BJ (cell line): ENCODE measurements at places on chromosomes 3 and 15.

GRCh38 chr3:87082796-87083440 is 92.0 kb upstream of the VGLL3 start:
- no peak for DNase-seq

- no peak for DNase-seq
These were observed 736 bp downstream of the IREB2 start for GRCh38 chr15:78438619-78439285.

- DNase-seq: no peak
These were observed 320.4 kb downstream of the CTNNB1 start for GRCh38 chr3:41519746-41520145.

DNA sequence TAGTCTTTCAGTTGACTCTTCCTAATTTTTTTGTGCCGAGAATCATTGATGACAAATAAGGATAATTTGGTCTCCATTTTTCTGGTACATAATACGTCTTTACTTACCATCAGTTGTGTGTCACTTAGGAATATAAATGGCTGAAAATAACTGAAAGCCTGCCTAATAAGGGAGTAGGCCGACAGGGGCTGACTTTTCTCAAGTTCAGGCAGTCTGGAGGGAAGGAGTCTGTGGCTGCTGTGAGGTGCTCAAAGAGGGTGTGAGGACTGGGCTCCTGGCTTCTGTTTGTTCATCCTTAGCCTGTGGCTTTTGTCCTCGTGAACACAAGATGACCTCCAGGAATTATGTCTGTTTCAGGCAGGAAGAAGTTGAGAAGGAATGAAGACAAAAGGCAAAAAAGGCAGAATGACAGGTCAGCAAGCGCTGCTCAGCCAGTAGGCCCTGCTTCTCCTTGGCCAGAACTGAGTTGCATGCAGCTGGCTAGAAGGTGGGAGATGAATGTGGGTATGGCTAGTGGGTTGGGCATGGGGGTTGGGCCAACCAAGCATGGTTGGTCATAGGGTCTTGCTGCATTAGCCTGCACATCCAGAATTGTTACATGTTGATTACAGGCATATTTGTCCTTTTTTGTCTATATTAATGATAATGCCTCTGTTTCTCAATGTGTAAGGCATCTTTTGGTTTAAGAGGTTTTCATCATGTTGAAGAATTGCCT is 29.2 kb downstream of the IGF1R start:
- no peak for DNase-seq

DNA sequence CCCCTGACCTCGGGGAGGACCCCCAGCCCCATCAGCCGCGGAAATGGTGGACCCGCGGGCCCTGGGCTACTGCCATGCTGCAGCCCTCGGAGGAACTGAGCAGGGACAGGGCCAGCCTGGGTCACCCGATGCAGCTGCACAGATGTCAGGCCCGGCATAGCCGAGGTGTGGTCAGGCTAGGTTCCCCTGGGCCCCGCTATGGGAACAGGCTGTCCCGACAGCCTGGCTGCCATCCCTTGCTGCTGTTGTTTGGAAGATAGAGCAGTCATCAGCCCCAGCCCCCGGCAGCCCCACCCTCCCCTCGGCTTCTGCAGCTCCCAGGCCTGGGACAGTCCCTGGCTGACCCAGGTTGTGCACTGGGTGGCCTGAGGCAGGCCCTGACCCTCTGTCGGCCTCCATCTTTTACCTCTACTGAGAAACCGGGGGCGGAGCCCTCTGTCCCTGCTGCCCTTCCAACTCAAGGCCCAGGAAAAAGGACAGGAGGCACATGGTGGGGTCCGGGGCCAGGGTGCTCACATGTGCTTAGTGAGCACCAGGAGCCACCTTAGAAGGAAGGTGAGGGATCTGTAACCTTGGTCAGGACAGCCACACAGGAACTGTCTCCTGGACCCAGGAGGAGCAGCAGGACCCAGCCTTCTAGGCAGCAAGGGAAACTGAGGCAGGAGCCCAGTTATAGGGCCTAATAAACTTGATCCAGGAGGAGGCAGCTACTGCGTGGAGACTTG is 31.5 kb upstream of the FBLN2 start:
- no peak for DNase-seq

GRCh38 chr3:130870423-130870822 is 23.5 kb upstream of the ATP2C1 start:
- DNase-seq: no peak

DNA sequence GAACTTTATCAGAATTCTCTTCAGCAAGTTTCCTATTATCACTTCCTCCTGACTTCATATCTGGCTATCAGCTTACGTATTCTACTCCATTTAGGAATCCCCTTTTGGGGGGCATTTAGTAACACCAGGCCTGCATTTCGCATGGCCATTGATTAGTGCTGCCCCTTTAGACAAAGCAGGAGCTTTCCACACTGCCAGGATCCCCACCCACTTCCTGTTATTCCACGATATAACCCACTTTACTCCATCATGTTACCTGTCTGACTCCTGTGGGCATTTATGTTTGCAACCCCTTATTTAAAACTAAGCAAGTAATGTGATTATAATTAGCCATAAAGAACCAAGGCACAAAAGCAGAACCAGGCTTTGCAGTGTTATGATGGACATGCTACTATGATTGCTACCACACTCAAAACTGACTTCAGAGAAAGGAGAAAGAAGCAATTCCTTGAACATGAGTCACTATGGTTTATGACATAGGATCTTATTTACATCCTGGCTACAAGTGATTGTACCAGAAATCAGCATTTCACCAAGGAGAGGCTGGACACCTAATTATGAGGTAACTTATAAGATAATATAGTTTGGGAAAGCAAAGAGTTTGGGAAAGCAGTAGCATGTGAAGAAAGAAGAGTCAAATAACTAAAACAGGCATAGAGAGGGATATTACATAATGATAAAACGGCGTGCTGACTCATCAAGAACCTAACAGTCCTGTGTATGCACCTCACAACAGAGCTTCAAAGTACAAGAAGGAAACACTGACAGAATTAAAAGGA is 96.3 kb downstream of the IGSF11 start:
- DNase-seq: no peak

DNA sequence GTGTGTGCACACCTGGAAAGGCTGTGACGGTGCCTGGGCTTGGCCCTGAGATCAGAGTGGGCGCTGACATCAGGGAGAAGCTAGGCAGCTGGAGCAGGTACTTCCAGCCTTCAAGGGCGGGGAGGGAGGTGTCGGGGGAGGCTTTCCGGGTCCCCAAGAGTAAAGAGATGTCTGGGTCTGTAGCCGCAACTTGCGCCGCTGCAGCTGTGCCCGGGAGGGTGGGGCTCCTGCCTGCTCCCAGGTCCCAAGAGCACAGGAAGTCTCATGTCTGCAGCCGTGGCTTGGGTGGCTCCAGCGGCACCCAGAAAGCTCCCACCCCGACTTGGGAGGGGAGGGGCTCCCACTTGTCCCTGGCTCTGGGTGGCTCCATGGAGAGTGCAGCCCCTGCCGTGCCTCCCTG is 103.2 kb upstream of the BNIP2 start:
- no peak for DNase-seq

DNA sequence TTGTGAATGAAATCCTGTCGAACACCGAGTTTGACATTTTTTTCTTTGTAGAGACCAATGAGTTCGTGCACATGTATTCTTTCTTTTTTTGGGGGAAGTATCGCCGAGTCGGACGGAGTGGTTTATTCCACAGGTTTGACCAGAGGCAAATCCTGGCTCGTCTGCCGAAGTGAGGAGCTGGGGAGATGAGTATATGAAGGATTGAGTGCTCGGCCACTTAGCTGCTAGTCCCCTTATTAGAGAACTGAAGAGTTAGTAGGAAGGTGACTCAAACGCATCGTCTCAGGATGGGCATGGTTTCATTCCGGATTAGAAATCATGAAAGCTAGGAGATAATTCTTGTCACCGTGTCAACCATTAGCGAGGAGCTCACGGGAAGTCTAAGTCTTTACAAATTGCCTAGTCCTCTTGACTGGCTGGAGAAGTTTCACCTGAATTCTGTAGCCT is 154.7 kb upstream of the GOLIM4 start:
- DNase-seq: no peak

DNA sequence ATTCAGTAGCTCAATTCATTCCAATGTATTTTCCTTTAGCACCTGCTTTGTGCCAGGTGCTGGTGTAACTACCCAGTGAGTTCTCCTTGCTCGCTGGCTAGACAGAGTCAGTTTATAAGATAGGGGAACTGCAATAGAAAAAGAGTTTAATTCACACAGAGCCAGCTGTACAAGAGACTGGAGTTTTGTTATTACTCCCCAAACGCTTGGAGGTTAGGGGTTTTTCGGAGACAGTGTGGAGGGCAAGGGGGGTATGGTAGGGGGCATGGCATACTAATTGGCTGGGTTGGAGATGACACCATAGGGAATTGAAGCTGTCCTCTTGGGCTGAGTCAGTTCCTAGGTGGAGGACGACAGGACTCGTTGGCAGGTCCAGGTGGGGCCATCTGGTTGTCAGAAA is 5.4 kb upstream of the CFAP91 start:
- DNase-seq: no peak

- DNase-seq: no peak
These were observed 131.3 kb downstream of the SMAD6 start for GRCh38 chr15:66833371-66833770.

DNA sequence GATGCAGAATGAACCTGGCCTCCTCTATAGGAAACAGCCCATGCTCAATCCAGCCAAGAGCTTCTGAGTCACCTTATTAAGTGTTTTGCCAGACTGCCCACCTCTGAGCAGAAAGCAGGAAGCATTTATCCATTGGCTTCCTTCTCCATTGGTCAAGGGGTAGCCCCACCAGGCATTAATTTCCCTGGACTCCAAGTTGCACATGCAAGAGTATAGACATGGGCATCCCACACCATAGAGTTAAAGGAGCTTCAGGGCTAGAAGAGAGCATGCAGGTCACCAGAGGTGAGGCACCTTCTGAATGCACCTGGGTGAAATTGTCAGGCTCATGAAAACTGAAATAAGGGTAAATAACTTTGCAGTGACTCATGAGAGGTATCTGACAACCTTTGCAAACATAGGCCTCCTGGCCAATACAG is 230.8 kb upstream of the STAC start:
- no peak for DNase-seq

DNA sequence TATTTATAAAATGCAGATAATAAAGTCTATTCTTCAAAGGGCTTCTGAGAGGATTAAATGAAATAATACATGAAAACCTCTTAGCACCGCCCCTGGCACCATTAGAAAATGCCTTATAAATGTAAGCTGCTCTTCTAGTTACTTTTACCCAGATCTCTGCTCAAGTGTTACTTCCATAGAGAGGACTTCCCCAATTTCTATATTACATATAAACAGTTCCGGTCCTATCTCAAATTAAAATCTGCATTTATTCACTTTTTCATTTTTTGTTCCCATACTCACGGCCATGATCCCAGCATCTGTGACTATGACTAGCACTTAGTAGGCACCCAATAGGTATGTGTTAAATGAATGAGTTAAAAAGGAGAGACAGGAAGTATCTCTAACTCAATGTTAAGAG is 890.9 kb upstream of the CFAP20DC start:
- no peak for DNase-seq

DNA sequence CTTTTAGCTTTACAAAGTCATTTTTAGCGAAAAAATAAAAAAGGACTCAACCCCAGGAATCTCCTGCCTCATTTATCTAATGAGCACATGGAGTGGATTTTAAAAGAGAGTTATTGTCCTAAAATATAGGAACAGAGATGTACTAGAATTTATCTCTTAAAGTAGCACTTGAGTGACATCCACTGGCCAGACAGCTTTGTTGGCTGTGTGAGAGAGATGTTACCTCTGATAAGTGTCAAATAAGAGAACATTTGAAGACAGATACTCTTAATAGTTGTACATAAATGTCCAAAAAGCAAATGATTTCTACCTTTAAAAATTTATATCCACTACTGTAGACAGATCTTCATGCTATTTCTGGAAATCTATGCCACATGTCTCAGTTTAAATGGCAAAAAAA is 12.3 kb upstream of the MFSD1 start:
- DNase-seq: no peak

- no peak for DNase-seq
These were observed 102.1 kb downstream of the LINGO1 start for GRCh38 chr15:77530576-77530975.

DNA sequence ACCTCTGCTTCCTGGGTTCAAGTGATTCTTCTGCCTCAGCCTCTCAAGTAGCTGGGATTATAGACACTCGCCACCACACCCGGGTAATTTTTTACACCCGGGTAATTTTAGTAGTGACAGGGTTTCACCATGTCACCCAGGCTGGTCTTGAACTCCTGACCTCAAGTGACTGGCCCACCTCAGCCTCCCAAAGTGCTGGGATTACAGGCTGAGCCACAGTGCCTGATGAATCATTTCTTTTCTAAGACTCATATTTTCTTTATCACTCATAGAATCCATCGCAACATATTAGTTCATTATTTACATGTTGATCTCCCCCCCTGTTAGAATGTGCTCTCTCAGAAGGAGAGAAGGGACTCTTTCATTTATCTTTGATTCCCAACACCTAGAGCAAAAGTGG is 109.5 kb upstream of the PTPRG start:
- no peak for DNase-seq

DNA sequence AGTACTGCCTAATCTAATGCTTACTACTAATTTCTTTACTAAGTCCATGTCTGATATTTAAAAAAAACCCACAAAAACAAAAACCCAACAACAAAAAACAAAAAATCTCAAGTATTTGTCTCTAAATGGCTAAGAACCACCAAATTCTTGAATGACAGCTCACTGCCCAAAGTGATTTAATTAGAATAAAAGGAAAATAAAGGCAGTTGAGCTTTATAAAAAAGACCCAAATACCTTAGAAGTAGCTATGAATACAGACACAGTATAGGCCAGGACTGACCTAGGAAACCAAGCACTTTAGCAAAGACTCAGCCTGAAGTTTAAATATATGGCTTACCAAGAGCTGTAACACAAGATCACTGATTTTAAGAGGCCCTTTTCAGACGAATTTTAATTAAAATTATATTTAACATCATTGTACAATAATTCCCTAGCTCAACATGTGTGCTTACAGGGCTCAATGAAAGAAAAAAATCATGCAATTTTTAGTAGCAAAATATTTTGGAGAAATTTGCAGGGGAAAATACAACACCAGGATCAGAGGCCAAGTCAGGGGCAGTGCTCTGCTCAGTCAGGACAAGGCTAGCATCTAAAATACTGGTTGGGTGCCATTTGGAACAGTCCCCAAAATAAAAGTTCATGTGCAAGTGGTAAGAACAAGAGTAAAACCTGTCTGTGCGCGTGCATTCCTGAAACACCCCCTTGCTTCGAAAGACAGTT is 24.8 kb downstream of the UQCC5 start:
- no peak for DNase-seq

DNA sequence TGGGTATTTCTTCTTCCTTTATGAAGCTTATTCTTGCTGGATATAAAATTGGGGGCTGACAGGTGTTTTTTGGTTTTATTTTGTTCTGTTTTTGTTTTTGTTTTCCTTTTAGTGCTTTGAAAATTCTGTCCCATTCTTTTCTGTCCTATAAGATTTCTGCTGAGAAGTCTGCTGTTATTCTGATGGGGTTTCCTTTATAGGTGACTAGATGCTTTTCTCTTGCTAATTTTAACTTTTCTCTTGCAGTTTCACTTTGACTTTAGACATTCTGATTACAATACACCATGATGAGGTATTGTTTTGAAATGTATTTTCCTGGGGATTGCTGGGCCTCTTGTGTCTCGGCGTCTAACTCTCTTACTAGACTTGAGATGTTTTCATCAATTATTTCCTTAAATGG is 22.8 kb downstream of the TTC14 start:
- no peak for DNase-seq

GRCh38 chr3:189530822-189531221 is 100.4 kb upstream of the TP63 start:
- DNase-seq: no peak

GRCh38 chr15:78389738-78390137 is 48.3 kb upstream of the IREB2 start:
- DNase-seq: no peak

- no peak for DNase-seq
These were observed 827.7 kb downstream of the ROBO1 start for GRCh38 chr3:78940128-78940527.

- no peak for DNase-seq
These were observed 19.7 kb upstream of the IQSEC1 start for GRCh38 chr3:13092621-13093617.
